ENCODE measurements at places on chromosomes 6 and 20.

GRCh38 chr20:37302981-37303380 is 13.5 kb downstream of the MANBAL start:
- no peak for DNase-seq

GRCh38 chr20:20406306-20406705 is 38.4 kb downstream of the INSM1 start:
- DNase-seq, result no peak

- peak; percentile 16 for DNase-seq
Measured at GRCh38 chr6:150145427-150145826, 2.6 kb downstream of the PPP1R14C start.

GRCh38 chr6:65761890-65762289 is 54.9 kb upstream of the EYS start:
- no peak for DNase-seq

- no peak for DNase-seq
Measured at GRCh38 chr6:35086282-35086632, 54.9 kb downstream of the TCP11 start.

GRCh38 chr6:45961125-45961524 is 54.5 kb downstream of the CLIC5 start:
- DNase-seq, result peak; percentile 18

DNA sequence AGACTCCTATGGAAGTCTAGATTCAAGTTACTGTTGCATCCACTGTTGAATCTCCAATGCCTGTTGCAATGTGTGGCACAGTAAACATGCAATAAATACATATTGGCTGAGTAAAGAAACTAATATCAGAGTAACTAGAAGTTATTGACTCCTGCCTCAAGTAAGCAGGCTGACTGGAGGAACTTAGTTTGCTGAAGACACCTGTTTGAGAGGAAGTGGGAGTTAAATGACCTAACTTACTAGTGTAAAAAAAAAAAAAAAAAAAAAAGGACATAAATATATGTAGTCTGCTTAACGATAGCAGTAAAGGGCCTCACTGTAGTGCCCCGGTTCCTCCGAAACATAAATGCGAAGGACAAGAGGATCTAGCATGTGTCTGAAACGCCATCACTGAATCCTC is 249.8 kb upstream of the PRDM1 start:
- no peak for DNase-seq

DNA sequence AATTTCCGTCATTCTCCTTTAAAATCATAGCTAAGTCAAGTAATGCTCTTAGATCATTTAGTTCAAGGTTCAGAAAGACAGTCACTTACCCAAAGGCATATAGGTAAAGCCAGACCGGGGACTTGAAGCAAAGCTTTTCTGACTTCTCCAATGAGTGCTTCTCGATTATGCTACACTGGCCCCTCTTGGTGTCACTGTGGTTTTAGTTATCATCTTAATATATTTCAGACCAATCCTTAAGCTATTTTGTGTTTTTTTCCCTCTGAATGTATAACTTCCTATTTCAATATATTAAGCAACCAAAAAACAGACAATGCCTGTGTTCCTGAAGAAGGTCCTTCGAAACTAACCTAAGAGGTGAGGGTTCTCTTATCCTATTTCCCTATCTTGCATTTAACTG is 3.9 kb downstream of the PRDM1 start:
- no peak for DNase-seq

GRCh38 chr6:130409418-130410100 is 43.7 kb downstream of the TMEM200A start:
- no peak for DNase-seq

DNA sequence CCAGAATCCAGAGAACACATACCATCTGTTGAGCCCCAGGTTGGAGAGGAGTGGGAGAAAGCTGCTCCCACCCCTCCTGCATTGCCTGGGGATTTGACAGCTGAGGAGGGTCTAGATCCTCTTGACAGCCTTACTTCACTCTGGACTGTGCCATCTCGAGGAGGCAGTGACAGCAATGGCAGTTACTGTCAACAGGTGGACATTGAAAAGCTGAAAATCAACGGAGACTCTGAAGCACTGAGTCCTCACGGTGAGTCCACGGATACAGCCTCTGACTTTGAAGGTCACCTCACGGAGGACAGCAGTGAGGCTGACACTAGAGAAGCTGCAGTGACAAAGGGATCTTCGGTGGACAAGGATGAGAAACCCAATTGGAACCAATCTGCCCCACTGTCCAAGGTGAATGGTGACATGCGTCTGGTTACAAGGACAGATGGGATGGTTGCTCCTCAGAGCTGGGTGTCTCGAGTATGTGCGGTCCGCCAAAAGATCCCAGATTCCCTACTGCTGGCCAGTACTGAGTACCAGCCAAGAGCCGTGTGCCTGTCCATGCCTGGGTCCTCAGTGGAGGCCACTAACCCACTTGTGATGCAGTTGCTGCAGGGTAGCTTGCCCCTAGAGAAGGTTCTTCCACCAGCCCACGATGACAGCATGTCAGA is 77.4 kb downstream of the ASXL1 start:
- no peak for DNase-seq

DNA sequence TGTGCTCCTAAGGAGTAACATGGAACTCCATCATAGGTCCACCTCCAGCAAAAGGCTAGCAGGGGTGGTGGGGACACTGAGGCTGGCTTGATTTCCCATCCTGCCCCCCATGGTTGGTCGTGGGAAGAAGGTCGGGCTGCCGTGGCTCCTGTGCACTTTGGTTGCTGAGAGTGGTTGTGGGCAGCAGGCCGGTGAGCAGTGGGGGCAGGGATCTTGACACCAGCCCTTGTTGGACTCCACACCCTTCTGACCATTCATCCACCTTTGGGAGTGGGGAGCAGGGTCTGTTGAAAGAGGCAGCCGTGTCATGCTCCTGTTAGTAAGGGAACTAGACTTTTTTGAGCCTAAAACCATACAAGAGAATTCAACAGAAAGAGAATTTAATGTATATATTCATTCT is 175.2 kb downstream of the ARID1B start:
- no peak for DNase-seq

DNA sequence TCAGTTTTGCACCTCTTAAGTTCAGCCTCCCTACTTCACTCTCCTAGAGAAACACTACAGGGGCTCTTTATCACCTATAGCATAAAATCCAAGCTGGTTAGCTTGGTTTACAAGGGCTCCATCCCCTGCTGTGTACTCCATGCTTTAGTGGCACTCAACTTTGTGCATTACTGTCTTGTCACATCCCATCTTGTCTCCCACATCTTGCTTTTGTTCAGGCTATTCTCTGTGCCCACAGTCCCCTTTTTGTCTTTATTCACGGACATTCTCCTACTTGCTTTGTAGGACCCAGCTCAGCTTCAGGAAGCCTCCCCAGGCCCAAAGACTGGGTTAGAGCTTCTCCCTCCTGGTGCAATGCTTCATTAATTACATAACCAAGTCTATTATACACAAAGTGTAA is 107.9 kb upstream of the SPACA1 start:
- DNase-seq, result no peak

DNA sequence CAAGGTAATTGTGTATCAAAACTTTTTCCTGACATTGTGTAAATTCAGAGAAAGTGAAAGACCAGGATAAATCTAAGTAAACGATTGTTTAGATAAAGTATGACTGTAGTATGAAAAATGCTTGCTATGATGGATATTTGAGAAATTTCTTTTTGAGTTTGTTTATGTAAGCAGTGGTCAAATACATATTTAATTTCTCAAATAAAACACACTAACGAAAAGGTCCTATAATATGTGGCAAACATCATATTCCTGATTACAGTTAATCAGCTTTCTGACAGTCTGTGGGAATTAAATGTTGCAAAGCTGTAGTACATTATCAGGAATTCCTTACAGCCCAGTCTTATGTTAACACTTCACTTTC is 636.9 kb downstream of the MMUT start:
- DNase-seq, result no peak

DNA sequence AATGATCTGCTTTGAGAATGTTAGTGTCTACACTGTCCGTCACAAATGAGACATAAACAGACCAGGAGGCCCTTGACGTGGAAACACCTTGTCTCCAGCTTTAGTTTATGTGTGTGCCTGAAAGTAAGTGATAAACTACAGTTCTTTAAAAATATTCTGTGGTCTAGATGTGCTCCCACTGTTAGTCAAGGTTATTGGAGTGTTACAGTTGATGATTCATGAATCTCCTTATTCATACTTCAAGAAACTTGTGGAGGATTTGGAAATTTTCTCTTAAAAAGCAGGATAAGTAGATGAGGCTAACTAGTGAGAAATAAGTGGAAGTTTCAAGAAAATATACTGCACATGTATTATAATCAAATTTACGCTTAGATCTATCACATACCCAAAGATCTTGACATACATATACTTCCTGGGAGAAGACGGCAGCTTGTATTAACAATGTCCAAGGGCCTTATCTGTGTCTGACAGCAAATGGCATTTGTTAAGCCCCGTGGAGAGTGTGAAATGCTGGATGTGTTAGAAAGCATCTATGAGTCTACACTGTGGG is 90.5 kb upstream of the MBOAT1 start:
- DNase-seq, result peak; percentile 70

GRCh38 chr6:142531727-142532126 is 229.9 kb downstream of the ADGRG6 start:
- DNase-seq, result peak; percentile 96

GRCh38 chr6:136387316-136387715 is 97.7 kb upstream of the BCLAF1 start:
- no peak for DNase-seq

Data from renal cortical epithelial cell (primary cell).